ENCODE measurements at places on chromosomes 6 and 20.

GRCh38 chr20:34621383-34622367 lies 55.2 kb downstream of the PIGU start:
- no peak for DNase-seq

DNA sequence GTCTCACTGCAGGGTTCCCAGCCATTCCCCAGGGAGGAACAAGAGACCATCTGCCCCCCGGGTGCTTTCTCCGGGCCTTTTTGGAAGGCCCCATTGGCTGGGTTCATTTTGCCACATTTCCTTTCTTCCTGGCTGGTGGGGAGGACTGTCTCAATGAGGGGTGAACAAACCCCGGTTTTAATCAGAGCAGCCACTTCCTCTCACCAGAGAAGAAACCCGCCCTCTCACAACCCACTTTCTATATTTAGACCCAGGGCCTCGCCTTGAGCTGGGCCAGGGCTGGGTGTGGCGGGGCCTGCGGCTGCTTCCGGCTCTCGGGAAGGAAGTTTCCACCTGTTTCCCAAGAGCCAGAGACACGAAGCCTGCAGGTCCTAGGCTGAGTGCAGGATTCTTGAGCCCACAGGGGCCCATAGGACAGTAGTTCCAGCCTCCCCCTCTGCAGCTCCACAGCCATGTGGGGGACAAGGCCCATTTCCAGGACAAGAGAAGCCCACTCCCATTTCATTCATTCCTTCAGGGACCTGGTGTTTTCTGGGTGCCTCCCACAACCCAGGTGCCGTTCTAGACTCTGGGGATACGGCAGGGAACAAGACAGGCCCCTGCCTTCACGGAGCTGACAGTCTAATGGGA lies 41.8 kb downstream of the RBM38 start:
- peak; percentile 32 for DNase-seq

DNA sequence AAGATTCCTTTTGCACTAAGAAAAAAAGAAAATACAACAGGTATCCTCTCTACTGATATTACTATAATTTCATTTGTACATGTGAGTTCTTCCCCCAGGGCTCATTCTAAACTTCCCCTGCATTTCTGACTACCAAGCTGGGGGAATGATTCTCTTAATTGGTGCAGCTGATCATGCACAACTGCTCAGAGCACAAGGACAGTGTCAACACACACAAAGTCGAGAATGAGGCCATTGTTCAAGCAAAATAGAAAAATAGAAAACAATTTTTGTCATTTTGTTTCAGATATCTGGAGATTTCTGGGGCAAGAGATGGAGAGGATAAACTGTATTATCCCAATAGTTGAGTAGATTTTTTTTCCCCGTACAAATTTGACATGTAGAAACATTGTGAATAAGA lies 236.3 kb downstream of the HAO1 start:
- DNase-seq, result no peak

- no peak for DNase-seq
Observed at GRCh38 chr6:123962508-123962907, 158.8 kb downstream of the NKAIN2 start.

GRCh38 chr20:47038566-47039560 lies 144.2 kb downstream of the EYA2 start:
- no peak for DNase-seq

DNA sequence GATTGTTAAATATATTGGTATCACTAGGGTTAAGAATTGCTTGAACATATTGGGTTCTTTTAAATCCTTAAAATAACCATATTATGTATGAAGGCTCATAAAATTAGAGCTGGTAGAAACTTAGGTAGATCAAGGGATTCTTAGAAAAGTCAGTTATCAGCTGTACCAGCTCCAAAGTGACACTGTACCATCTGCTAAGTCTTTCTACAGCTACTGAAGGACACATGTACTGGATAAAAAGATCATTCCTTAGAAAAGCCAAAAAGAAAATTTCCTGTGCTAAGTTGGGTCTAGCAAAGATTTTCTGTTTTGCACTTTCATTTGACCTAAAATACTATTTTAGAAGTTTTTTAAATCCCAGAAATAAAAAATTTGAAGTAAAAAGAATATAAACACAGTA lies 130.4 kb downstream of the CD164 start:
- DNase-seq, result no peak

All from stimulated activated CD8-positive, alpha-beta memory T cell treated with anti-CD3 and anti-CD28 coated beads, Interleukin-7, amount 100 ng/mL, for 1 hour (primary cell).